Activated T-helper 1 cell treated with anti-CD3 and anti-CD28 coated beads, Interleukin-2, amount 50 U/mL, for 16 hours (primary cell): ENCODE measurements at places on chromosomes 11 and 22.

DNA sequence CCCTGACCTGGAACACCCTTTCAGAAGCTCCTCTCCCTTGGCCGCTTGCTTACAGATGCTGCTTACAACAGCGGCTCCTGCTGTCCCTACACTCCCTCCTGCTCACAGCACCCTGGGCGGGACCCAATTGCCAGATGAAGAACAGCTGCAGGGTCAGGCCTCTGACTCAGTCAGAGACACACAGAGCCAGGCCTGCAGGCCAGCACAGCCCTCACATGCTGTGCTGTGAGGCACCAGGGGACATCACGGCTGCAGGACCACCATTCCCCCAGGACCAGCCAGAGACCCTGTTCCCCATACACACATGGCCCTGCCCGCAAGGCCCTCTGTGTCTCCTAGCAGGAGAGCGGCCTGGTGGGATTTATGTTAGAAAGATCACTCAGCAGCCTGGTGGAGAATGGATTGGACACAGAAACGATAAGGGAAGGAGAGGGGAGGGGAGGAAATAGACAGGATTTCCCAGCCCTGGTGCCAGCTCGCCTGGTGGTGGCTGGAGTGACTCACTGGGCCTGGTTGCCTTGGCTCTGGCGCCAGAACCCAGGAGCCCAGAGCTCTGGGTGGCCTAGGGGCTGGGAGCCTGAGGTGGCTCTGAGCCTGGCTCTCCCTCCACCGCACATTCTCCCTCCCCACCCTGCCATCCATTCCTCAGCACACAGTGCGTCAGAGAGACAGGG is 6.7 kb downstream of the CAPN5 start:
- DNase-seq: no peak

DNA sequence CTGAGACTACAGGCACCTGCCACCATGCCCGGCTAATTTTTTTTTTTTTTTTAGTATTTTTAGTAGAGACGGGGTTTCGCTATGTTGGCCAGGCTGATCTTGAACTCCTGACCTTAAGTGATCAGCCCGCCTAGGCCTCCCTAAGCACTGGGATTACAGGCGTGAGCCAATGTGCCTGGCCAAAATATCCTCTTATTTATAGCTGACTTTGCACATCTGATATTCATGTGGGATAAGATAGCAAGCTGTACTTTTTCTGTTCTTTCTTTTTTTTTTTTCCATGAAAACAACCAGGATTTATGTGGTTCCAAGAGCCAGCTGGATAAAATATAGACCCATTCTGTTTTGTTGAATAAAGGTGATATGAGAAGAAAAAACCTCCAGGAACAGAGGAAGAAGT is 12.1 kb upstream of the XBP1 start:
- DNase-seq: no peak

DNA sequence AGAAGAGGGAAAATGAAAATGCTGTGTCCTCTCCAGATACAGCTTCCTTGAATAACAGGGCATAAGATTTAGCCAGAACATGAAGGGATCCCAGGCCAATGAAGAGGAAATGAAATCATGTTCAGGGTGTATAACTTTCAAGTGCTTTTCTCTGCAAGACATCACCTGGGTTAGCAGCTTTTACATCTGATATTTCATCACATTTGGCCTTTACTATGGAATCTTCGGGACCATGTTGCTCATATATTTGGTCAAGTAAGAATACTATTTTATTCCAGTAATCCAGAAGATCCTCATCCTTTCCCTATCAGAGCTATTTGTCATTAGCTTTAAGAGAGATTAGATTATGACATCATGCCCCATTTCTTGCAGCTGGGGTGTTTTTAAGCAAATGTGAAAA is 66.3 kb upstream of the OR5AK2 start:
- DNase-seq: no peak

DNA sequence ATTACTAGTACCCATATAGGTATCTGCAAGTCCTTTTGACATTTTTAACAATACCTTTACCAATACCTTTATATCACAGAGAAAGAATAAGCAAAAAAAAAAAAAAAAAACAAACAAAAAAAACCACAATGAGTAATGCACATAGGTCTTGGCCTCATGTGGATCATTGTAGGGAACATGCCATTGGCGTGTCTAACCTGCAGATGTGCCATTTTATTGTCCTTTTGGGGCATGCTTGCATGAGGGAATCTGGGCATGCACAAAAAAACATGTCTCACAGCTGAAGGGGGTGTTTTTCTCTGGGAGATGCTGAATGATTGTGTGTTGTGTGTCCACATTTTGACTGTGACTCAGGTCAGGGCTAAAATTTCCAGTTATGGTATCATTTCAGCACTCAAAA is 361.6 kb downstream of the GUCY1A2 start:
- DNase-seq: no peak

DNA sequence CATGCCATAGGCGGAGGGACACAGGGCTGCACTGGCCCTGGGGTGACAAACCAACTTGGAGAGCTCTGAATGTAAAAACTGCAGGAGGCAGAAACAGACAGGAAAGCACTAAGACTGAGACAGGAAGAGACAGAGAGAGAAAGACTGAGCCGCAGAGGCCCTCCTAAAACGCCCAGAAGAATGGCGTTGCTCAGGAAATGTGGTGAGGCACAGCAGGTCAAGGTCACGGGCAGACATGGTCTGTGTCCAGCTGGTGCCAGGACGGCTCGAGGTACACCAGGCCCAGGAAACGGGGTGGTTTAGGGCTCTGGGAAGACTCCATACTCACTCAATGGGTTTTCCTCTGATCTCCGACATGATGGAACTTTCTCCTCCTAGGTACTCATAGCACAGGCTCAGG is 29.1 kb downstream of the MAFF start:
- DNase-seq: no peak

- DNase-seq: no peak
Measured at GRCh38 chr11:69211540-69211919, 55.8 kb downstream of the SMIM38 start.

DNA sequence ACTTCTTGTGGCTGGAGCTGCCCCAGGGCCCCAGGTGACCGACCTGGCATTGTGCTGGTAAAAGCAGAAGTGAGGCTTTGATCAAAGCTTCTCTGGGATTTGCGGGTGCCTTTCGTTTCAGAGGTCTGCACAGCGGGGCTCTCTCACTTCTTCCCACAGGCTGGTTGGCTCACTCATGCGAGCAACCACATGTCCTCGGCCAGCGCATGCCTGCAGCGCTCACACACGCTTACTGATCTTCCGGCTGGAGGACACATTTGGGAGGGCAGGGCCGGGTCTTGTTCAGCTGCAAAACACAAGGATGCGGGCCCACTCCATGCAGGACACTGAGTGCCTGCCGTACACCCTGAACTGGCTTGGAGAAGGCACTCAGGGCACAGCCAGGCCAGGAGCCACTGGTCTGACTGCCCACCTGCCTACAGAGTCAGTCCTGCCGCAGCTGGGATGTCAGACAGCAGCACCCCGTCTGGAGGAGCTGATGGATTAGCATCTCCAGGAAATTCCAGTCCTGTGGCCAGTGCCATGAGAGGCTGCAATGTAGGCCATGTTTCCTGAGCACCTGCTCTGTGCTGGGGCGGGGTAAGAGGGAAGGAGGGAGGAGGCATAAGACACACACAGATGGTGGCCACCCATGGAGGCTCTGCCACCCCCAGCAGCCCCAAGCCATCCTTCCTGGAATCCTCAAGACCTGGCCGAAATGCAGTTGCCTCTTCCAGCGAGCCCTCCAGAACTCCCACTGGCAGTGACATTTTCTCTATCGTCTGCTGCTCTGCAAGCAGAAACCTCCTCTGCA is 1383.2 kb downstream of the BRD1 start:
- DNase-seq: no peak

GRCh38 chr11:57131080-57131790 is 50.5 kb upstream of the LRRC55 start:
- no peak for DNase-seq

DNA sequence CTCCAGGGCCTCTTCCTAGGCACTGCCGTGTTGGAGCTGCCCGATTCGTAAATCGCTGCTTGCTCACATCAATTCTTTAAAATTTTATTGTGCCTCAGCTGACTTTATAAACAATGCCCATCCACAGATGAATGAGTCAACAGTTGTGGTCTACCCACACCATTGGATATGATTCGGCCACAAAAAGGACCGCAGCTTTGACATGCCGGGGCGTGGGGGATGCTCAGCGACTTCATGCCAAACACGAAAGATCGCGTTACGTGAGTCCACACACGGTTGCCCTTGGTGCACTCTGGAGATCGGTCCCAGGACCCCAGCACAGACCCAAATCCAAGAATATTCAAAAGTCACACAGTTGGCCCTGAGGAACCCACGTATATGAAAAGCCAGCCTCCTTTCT is 195.7 kb downstream of the CTTN start:
- DNase-seq: no peak

DNA sequence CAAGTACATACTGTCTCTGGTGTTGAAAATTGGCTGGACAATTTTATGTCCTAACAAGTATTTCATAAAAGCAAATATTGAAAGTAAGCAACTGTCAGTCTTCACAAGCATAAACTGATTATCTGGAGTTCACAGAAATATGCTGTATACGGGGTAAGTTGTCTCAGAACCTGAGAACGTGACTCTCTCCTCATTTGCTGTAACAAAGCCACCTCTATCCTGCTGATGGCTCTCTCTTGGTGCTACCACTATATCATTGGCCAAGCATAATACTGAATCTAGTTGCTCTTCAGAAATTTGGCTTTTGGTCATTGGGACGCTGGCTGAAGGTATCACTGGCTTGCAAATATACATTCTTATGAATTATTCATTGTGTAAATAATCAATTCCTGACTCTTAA is 1078.0 kb downstream of the LRRC4C start:
- DNase-seq: no peak

- DNase-seq: no peak
Measured at GRCh38 chr11:10160350-10160749, 133.7 kb downstream of the SBF2 start.

DNA sequence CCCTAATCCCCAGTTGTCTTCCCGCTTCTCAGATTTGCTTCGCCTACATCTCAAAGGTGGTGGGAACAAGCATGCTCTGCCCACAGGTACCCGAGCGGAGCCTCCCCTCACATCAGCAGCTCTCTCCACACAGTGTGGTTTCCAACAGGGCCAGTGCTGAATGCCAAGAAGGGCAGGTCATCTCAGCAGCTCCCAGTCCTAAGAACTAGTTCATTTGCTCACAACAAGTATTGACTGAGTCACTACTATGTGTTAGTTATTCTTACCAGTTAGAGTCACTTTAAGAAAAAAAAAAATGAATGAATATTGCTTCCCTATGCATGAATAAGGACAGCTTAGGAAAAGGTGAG is 66.2 kb downstream of the THAP12 start:
- DNase-seq: no peak

GRCh38 chr11:65584723-65585171 is 8.9 kb downstream of the EHBP1L1 start:
- DNase-seq: no peak

DNA sequence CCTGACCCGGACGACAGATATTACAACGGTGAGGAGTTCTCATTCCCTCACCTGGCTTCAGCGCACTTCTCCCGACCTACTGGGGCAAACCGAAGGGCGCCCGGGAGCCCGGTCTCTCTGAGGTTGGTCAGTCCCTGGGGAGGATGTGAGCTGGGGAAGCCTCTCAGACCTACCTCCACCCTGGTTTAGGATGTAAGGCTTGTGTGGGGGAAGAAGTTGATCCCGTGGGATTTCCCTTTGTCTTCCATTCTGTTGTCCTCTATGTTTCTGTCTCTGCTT is 12.3 kb downstream of the ROBO3 start:
- no peak for DNase-seq

- no peak for DNase-seq
Measured at GRCh38 chr11:56898856-56899255, 89.9 kb upstream of the OR5AK2 start.
